Mesothelial cell of epicardium (in vitro differentiated cells): ENCODE measurements at places on chromosomes 1 and 21.

GRCh38 chr1:66119148-66119547 is 326.5 kb downstream of the PDE4B start:
- no peak for DNase-seq

- DNase-seq = no peak
Observed at GRCh38 chr1:227841096-227841495, 25.6 kb downstream of the PRSS38 start.

- no peak for DNase-seq
Observed at GRCh38 chr1:214187121-214187900, 93.6 kb upstream of the SMYD2 start.

- DNase-seq = no peak
Observed at GRCh38 chr1:178953034-178953433, 72.7 kb upstream of the FAM20B start.
